ENCODE measurements at places on chromosomes 1 and 21. TPM values are rescaled to one million over a fixed set of nuclear protein-coding genes. Genes with fewer than 3 reads are reported as not detected.

Gene CCDC185
- not detected for total RNA-seq

Gene ADCY10
- not detected for total RNA-seq

Gene CRNN
- total RNA-seq = not detected

Gene LCA5L
- 2.2 TPM for total RNA-seq

Gene PRCC
- total RNA-seq = 31.3 TPM

Gene CHI3L2
- not detected for total RNA-seq
